ENCODE measurements at places on chromosomes 2 and 18.

DNA sequence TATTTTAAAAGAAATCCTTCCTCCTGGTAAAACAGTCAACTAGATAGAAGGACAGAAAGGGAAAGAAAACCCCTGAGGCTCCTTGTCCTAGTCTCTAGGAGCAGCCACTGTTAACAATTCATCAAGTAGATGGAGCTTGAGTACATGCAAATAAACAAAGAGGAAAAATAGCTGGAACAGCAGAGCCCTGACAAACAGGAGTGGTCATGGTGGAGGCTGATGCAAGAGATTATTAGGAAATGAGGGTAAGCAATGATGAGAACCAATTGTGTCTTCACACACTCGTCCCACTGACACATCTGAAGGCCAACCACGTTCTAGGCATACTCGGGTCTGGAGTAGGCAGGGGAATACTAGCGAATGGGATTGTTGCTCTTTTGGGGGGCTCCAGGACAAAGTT lies 9.2 kb downstream of the DLGAP1 start:
- DNase-seq: no peak

DNA sequence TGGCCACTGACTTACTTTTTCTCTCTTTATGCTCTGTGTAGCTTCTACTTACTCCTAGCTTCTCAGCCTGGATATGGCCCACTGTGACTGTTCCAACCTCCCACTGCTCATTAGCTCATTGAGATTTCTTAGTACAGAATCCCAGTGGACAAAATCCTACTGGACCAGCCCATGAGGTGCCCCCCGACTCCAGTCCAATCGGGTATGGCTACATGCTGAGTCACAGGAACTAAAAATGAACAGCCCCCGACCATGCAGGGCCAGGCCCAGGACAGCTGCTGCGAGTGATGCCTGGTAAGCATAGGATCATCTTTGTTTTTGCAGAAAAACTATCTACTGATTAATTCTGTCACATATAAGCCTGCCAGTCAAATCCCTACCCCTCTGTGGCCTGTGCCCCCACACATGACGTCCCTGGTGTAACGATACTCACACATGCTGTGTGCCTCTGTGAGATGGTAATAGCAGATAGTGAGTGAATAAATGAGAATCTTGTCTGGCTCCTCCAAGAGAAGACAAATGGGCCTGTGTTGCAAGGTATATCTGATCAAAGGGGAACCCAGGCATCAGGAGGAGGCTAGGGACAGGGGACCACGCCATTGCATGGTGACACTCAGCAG lies 85.9 kb upstream of the KLF7 start:
- no peak for DNase-seq

- DNase-seq: no peak
Observed at GRCh38 chr2:113081488-113082210, 13.9 kb downstream of the IL1F10 start.

DNA sequence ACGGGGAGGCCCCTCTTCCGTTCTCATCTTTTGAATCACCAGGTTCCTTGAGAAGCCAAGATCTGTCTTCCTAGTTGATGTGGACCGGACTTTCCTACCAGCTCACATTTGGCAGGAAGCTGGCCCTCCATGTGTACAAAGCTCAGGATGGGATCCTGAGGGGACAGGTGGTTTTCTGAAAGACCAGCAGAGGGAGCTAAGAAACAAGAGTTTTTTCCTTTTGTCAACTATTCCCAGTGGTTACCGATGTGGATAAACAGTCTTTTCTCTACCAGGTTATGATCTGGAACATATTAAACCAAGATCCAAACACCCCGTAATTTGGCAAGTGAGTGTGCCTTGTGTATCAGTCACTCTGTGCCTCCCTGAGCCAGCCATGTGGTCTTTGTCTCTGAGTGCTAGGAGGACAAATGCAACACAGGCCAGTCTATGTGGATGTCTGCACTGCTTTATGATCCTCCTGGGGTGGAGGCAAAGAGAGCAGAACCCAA lies 25.1 kb upstream of the ARHGAP25 start:
- DNase-seq: peak; percentile 17

- DNase-seq: no peak
Observed at GRCh38 chr2:188599140-188599539, 307.5 kb downstream of the GULP1 start.

GRCh38 chr2:237633061-237633561 lies 5.7 kb downstream of the LRRFIP1 start:
- no peak for DNase-seq

GRCh38 chr2:12433626-12433990 lies 283.1 kb upstream of the TRIB2 start:
- DNase-seq: no peak

DNA sequence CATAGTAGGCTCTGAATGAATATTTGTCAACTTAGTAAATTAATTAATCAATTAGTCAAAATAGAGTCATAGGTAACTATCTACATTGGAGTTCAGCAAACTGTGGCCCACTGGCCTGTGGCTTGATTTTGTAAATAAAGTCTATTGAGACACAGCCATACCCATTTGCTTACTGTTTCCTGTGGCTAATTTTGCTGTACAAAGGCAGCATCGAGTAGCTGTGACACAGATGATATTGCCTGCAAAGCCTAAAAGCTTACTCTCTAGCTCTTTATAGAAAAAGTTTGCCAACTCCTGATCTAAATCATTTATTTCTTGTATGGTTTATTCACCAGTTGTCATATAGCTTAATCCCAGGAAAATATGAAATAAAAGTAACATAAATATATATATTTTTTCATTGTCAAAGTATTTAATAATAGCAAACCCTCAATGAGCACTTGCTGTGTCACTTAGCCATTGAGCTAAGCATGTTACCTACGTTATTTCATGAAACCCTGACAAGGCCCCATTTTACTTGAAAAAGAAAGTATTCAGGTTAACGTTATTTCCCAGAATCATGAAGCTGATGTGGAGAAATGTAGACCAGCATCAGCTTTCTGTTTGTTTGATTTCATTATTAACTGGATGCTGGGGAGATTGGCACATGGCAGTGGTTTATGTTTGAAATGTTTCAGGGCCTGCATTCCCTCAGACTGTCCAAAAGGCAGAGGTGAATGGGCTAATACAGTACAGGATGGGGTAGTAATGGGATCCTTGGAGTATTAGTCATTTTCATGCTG lies 69.6 kb downstream of the ICOS start:
- DNase-seq: no peak

- no peak for DNase-seq
Observed at GRCh38 chr2:160695402-160696086, 201.9 kb upstream of the RBMS1 start.

DNA sequence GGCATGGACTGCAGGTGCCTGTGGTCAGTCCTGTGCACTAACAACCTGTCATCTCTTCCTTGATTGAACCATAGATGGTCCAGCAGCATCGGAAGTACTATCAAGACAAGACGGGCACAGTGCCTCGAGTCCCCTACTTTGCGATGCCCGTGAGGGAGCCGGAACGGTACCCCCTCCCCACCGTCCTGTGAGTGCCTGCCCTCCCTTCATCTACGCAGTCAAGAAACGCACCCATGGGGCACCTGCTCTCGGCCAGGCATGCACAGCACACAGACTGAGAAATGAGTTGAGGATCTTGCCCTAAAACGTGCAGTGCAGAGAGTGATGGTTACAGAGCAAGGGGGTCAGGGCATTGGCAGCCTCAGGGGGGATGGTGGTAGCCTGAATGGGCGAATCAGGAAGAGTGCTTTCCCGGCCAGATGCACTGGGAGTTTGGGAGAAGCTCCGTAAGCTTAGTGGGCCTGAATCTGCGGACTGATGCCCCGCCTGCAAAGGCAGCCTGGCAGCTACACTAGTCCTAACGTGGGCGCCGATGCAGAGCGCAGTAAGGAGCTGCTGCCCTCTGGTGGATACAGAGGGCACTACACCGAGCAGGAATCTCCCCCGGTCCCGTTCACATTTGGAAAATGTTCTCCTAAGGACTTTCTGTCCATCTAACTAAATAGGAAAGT lies 63.6 kb downstream of the CIB4 start:
- DNase-seq: peak; percentile 82

DNA sequence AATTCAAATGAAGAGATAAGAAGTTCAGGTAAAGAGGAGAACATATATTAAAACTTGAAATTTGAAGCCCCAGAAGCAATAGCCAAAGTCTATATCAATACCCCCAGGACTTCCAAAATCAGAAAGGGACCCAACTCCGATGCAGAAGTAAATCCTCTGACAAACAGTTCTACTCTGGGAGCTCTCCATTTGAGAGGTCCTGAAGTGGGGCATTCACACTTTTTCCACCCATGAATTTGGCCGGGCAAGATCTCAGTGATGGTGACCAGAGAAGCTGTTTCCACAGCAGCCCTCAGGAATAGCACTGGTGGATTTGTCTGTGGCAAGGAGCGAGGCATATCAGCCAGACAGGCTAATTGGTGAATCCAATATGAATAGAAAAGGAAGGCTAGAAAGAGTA lies 313.6 kb upstream of the MC4R start:
- DNase-seq: no peak

GRCh38 chr18:61854578-61855448 lies 38.0 kb downstream of the RNF152 start:
- DNase-seq: no peak

DNA sequence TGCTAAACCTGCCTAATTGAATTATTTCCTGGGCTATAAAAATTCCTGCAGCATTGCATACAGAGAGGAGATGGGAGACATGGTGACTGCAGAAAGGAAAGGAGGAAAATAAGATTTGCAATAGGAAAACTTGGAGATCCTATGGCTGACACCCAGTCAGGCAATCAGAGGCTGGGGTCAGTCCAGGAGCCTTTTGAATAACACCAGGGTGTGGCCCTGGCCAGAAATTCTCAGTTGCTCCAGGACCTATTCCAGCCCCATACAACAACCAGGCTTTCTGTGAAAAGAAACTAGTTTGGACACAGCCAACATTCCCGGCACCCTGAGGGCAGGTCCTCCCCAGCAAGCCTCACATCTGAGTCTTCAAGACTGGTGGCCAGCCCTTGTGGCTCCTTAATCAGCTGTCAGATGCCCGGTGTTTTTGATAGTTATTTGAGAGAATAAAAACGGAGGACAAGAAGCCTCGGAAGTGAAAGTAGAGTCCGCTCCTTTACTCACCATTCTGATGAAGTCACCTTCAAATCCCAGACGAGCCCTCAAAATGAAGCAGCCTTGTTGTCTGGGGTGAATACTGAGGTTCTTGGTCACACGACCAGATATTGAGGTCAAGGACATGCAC lies 31.1 kb upstream of the GMCL1 start:
- peak; percentile 24 for DNase-seq

DNA sequence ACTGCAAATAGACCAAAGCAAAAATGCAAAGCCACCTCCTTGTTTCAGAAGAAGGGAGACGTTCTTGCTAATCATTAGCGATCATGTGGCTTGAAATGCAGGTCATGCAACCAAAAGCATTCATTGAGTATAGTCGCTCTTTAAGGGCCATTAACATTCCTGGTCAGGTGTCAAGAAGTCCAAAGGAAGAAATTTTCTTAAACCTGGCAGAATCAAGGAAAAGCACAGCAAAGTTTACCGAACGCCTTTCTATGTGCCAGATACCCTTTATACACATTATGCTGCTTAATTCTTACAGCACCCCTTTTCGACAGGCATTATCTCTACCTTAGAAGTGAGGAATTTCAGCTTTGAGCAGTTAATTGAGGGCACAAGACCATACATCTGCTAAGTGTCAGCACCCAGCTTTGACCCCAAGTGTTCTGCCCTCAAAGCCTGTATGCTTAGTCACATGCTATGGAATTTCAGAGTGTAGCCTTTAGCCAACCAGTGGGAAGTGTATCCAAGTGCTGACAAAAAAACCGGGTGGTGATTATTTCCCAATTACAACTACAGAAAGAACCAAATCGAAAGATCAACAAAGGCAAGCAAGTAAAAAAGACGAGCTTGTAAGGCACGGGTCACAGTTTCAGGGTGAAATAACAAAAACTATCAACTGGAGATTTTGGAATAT lies 70.8 kb downstream of the EPHA4 start:
- DNase-seq: no peak

- no peak for DNase-seq
Observed at GRCh38 chr2:239566995-239567568, 166.3 kb upstream of the HDAC4 start.

GRCh38 chr18:3603421-3604234 lies 153.7 kb downstream of the TGIF1 start:
- DNase-seq: no peak

DNA sequence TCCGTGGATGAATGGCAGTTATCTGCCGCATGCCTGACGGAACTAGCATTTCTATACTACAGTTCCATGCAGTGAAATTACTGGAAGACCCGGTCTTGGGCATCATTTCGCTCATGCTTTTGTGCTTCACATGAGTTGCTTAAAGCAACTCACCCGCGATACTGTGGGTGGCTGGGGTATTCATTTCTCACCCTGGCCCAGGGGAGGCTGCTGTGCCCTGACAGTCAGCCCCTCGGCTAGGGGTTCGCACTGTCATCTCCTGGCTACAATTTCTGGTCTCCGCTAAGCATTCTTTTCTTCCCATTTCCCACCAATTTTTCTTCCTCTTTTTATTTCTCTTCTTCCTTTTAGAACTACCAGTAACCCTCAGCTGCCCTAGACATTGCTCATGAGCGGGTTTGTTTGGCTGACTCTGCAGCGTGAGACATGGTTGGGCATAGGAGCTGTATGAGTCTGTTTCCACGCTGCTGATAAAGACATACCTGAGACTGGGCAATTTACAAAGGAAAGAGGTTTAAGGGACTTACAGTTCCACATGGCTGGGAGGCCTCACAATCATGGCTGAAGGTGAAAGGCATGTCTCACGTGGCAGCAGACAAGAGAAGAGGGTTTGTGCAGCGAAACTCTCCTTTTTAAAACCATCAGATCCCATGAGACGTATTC lies 16.5 kb upstream of the CNDP2 start:
- no peak for DNase-seq

DNA sequence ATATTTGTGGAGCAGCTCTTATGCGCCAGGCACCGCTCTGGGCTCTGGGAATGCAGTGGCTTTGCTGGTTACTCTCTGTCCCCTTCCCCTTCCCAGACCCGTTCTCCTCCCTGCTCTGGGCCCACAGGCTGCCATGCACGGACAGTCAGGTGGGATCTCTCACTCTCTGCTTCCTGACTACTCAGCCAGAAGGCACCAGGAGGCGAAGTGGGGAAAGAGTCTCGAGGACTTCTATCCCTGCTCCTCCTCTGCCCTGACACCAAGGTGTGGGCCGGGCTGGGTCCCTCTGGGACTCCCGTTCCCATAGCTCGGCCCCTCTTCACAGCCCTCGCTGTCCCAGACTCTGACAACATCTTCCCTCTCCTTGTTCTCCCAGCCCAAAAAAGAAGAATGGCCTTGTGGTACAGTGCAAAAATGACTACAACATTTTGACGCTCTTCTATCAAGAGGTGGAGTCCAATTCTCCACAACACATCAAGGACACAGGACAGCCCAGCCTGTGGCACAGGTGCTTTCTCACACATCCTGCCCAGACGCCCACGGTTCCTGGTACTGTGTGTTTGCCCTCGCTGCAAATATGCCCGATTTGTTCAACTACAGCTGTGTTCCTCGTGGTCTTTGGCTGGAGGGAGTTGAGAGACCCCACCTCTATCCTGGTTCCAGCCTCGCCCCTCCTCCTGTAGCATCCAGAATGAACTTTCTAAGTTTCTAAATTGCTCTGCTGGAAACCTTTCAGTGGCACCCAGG lies 14.0 kb upstream of the DUSP2 start:
- no peak for DNase-seq

Data from nephron progenitor cell (in vitro differentiated cells).